ENCODE measurements at places on chromosomes 16 and 17. TPM values are rescaled to one million over a fixed set of nuclear protein-coding genes. Genes with fewer than 3 reads are reported as not detected.

The SKAP1 gene
- not detected for polyA plus RNA-seq

The SLC16A6 gene
- polyA plus RNA-seq = 0.20 TPM

The CD7 gene
- polyA plus RNA-seq = 0.06 TPM

The NACA2 gene
- polyA plus RNA-seq = 0.15 TPM

The ZNF423 gene
- 0.22 TPM for polyA plus RNA-seq

The PLSCR3 gene
- 76.1 TPM for polyA plus RNA-seq

The ZNF19 gene
- 2.2 TPM for polyA plus RNA-seq

The CCL17 gene
- not detected for polyA plus RNA-seq

The LPO gene
- 0.07 TPM for polyA plus RNA-seq

The WWP2 gene
- polyA plus RNA-seq = 9.4 TPM

The NR1D1 gene
- polyA plus RNA-seq = 2.3 TPM

The EFCAB13 gene
- 0.93 TPM for polyA plus RNA-seq

The ARL5C gene
- not detected for polyA plus RNA-seq

The GHDC gene
- polyA plus RNA-seq = 16.5 TPM

- no peak for DNase-seq
Observed at GRCh38 chr16:73002866-73003265, 45.1 kb downstream of the ZFHX3 start.

DNA sequence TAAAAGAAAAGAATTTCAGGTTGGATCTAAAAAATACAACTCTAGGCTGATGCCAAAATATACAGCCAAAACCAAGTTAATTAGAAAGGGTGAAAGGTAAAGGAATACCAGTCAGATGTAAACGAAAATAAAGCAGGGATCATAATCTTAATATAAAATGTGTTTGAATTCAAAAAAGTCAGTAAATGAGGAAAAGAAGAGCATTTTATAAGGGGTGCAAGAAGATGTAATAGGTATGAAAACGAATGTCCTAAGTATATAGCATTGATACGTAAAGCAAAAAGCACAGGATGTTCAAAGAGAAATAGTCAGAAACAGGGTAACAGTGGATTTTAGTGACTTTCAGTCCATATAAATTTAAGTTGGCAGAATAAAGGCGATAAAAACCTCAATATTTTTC is 2.5 kb downstream of the OR3A1 start:
- DNase-seq = no peak

GRCh38 chr17:68456339-68457167 is 743 bp downstream of the WIPI1 start:
- DNase-seq = peak; percentile 43

GRCh38 chr16:30984669-30985400 is at the start of gene HSD3B7:
HSD3B7 (plus strand) TSS chr16:30985207; CDS start chr16:30985659, 452 bp downstream.
- no peak for DNase-seq

DNA sequence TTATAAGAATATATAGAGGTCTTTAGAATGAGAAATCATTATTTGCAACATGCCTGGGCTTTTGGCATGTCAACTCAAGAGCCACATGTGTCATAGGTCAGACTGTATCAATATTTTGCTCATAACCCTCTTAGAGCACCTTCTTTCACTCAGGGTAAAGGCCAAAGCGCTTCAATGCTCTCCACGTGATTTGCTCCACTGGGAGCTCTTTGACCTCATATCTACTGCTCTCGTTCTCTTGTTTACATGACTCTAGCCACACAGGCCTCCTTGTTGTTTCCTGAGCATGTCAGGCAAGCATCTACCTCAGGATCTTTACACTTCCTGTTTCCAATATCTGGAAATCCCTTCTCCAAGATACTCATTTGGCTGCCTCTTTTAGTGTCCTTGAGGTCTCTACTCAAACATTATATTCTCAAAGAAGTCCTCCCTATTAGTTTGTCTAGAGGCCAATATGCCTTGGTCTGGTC is 148.4 kb downstream of the TOX3 start:
- DNase-seq = no peak

DNA sequence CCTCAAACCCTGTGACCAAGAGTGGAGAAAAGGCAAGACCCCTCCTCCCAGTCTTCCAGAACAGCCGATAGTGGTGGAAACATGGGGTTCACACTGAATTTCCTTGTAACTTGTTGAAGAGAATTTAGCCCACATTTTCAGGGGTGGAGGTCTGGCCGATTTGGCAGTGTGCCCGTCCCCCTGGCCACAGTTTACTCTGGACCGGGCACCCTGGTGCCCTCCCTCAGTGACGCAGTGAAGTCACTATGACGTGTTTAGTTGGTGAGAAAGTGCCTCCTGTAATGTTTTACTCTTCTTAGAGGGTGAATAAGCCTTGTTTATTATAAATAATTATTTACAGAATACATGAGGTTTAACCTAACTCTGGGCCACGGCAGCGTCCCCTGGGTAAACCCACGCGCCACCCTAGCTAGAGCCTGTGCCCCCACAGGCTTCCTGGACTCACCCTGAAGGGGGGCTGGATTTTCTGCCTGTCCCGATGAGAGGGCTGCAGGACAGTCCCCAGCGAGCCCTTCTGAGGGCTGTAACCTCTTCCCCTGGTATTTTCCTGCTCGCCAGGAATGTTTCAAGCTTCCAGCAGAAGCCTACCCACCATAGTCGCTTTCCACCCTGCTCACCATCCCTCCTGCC is 316.9 kb downstream of the SEC14L1 start:
- DNase-seq = no peak

- no peak for DNase-seq
Observed at GRCh38 chr17:13265311-13265710, 247.5 kb upstream of the ELAC2 start.

DNA sequence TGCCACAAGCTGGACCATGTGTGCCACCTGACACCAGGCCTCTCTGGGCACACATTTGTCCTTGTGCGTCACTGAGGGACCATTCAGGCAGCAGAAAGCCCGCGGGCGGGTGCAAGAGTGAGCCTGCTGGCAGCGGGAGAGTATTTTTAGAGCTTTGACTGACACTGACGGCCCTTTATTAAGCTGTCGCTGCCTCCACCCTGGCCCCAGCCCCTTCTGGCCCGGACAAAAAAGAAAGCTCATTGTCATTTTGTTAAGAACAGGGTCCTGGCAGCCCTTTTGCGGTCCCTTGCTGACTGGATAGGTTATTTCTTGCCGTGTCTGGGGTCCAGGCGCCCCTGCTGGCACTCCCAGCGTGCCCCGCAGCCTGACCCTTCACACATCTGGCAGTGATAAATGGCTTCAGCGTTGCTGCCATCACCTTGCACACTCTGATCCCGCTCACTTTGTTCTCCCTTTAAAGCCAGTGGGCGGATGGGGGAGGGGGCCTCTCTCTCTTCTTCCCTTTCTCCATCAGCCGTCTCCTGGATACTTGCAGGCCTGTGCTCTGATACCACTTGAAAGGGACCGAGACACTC is 78.4 kb upstream of the NKD1 start:
- no peak for DNase-seq

- no peak for DNase-seq
Observed at GRCh38 chr16:47392081-47392480, 68.8 kb downstream of the ITFG1 start.

DNA sequence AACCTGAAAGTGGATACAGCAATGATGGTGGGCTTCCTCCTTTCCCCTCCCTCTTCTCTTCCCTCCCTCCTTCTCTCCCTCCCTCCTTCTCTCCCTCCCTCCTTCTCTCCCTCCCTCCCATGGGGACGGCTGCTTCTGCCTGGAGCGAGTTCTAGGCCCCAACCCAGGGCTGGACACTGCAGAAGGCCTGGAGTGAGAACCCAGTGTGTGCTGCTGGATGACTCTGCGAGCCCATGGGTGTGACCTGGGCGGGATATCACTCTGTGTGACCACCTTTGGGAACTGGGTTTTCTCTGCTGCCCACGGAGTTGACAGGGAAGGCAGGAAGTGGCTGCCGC is 242.6 kb upstream of the GSE1 start:
- no peak for DNase-seq

DNA sequence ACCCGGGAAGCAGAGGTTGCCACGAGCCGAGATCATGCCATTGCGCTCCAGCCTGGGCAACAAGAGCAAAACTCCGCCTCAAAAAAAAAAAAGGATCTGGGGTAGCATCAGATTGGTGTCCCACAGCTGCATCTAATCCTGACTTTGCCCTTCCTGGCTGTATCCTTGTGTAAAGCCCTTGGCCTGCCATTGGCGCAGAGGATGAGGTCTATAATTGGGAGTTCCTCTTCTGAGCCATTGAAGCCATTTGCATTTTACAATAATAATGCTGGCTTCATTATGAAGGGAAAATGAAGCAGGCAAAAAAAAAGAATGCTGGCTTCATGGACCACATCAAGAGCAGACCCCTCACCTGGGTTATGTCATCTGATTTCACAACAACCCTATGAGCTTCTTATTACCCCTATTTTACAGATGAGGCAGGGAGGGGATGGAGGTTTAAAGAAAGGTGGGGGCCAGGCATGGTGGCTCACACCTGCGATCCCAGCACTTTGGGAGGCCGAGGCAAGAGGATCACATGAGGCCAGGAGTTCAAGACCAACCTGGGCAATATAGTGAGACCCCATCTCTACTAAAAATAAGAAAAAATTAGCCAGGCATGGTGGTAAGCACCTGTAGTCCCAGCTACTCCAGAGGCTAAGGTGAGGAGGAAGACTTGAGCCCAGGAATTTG is 1.2 kb upstream of the LITAFD start:
- no peak for DNase-seq

- DNase-seq = peak; percentile 16
Observed at GRCh38 chr17:26792486-26792885, 501.4 kb upstream of the WSB1 start.

DNA sequence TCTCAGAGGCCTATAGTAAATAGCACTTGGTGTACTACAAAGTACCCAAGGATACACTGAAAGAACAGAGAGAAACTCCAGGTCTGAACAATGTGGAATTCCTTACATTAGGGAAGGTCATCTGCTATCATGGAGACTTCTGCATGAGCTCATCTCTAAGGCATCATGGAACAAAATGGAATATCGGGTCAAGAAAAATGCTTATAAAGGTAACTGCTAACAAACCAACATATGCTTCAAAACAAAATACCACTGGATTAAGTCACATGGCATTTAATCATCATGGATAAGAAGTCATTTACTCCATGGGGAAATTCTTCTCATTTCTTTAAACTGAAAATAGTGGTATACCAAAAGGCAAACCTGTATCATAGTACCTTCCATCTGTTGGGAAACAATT is 34.2 kb downstream of the TXNDC11 start:
- DNase-seq = no peak

DNA sequence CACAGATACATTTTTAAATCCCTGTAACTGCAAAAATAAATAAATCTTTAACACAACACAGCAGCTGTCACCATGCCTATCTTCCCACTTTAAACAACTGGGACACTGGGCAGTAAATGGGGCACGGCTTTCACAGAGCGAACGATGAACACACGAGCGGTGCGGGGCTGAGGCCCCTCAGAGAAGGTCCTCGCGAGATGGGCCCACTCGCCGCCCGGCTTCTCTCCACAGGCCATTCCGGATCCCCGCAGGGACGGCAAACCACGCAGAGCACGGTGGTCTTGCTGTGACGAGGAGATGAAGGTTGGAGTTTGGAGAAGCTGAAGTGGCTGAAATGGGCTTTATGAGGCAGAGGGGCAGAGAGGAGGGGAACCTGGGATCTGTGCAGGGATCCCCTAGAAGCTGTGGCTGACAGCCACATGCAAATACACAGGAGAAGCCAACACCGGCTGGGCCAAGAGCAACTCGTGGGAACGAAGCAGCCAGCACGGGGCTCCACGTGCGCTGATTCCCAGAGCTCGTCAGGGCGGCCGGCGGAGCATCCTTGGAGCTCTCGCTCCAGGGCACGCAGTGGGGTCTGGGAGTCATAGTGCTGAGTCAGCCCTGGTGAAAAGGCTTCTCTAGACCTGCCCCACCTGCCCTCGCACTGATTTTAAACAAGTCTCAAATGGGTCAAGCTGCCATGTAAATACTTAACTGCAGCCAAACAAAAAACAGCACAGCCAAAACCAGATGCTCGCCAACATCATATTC is 31.7 kb downstream of the CCDC57 start:
- DNase-seq = no peak

- no peak for DNase-seq
Observed at GRCh38 chr16:11265124-11265523, 4.0 kb downstream of the TNP2 start.

DNA sequence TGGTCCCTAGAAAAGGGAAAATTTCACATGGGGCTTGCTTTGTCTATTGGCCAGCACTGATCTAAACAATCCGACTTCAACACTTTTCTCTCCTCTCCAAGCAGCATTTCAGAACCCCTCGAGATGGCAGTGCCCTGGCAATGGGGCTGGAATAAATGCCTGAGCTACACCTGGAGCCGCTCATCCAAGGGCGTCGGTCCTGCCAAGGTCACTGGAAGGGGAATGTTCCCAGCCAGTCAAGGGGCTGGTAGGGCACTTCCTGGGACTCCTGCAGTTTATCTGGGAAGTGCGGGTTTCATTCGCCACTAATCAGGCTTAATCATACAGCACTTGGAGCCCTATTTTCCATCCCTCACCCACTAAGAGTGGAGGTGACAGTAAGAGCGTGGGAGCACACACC is 17.1 kb downstream of the MEAK7 start:
- no peak for DNase-seq

DNA sequence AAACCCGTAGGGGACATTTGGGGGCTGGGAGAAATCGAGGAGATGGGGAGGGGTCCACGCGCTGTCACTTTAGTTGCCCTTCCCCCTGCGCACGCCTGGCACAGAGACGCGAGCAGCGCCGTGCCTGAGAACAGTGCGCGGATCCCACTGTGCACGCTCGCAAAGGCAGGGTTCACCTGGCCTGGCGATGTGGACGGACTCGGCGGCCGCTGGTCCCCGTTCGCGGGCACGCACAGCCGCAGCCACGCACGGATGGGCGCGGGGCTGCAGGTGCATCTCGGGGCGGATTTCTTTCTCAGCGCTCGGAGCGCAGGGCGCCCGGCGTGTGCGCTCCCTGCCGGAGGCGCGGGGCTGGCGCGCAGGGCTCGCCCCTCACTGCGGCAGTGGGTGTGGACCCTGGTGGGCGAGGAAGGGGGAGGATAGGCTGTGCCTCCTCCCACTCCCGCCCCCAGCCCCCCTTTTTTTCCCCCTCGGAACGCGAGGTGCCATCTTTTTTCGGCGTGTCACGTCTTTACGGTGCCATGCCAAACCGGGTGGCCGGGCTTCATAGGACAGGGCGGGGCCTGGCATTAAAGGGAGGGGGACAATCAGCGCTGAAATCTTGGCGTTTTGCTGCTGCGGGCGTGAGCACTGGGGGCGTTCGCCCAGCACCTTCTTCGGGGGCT is 1.1 kb downstream of the MAPT start:
- DNase-seq = no peak

GRCh38 chr16:2404099-2404498 is 25.1 kb upstream of the CCNF start:
- DNase-seq = no peak

Data from BJ (cell line).